ENCODE measurements at places on chromosomes 5 and 9. TPM values are rescaled to one million over a fixed set of nuclear protein-coding genes. Genes with fewer than 3 reads are reported as not detected.

GRCh38 chr9:88653406-88653805 is 118.4 kb downstream of the NXNL2 start:
- no peak for DNase-seq

The IER5L gene
- total RNA-seq, result not detected

The RASEF gene
- 7.4 TPM for total RNA-seq

The IRX2 gene
- 10.3 TPM for total RNA-seq
